Activated CD4-positive, alpha-beta T cell treated with anti-CD3 and anti-CD28 coated beads, Interleukin-2, amount 50 U/mL, for 1 hour (primary cell): ENCODE measurements at places on chromosomes 4 and X.

DNA sequence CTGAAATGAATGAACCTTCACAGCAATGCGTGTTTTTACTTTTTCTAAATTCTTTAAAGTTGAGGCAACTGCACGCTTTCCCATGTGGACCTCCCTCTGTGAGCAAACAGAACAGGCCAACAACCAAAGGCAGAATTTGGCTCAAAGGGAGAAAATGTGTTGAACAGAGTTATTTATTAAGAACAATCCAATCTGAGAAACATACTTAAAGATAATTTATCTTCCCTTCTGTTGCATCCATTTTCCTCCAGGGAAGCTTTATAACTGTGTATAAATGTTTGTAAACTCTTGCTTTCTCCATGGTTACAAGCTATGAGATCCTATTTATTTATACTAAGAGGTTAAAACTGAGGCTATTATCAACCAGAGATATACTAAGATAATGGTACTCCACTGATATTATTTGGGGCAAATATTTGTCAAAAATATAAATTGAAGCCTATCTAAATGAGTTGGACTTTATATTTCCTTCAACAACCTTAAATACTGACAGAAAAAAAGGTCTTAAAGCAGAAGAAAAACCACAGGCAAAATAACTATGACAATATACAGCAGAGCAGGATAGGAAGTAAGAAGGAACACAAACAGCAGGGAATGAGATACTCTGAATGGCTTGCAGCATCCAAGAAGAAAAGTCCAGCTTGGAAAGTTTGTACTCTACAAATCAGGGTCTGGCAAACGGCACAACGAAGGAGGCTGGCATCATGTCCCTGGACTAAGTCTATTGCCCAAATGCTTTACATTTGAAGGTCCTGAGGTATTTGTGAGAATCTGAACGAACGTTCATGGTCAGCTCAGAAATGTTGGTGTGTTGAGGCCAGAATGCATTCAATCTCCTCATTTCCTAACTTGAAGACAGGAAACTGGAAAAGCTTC, 663.2 kb upstream of the INTU start:
- DNase-seq, result no peak

GRCh38 chr4:1830642-1831228, 25.2 kb downstream of the LETM1 start:
- no peak for DNase-seq

DNA sequence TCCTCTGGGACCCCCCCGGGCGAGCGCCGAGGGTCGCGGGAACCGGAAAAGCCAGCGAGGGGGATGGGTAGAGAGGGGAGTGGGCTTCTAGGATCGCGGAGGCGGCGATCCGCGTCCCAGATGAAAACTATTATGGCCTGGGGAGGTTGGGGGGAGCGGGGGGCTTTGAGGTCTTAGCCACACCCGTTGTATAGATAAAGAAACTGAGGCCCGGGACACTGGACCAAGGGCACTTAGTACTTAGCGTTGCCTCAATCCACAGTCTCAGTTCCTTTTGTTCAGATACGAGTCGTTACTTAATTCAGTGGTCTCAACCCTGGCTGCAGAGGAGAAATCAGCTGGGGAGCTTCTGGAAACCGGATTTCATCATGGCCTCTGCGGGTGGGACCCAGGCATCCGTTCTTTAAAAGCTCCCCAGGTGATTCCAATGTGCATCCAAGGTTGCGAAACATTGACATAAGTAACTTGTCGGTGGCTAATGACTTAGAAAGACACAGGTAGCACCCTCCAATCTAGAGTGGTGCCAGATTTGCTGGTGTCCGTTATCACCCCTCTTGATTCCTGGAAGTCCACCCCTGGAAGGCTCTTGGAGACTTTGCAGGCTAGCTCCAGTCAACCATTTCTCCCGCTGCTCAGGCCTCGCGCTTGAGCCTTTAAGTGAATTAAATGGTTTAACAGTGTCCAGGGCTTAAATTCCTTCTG, 90.7 kb downstream of the GEMIN8 start:
- DNase-seq, result no peak

GRCh38 chr4:79015411-79015810, 76.2 kb upstream of the PAQR3 start:
- no peak for DNase-seq

- no peak for DNase-seq
These were observed 406.5 kb downstream of the IQCM start for GRCh38 chr4:149409146-149409545.

GRCh38 chrX:150165776-150166610, 197.1 kb upstream of the MAMLD1 start:
- DNase-seq, result no peak

DNA sequence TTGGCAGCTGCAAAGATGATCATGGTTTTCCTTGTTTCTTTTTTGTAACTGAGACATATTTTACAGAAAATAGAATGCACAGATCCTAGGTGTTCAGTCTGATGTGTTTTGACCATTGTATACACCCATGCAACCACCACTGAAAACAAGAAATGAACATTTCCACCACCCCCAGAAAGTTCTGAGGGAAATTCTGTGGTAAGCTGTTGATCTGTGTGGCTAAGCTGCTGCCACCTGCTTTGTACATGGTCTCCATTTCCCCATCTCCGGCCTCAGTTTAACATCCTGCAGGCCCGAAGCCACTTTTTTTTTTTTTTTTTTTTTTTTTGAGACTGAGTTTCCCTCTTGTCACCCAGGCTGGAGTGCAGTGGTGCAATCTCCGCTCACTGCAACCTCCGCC, 65.3 kb downstream of the NYX start:
- no peak for DNase-seq

DNA sequence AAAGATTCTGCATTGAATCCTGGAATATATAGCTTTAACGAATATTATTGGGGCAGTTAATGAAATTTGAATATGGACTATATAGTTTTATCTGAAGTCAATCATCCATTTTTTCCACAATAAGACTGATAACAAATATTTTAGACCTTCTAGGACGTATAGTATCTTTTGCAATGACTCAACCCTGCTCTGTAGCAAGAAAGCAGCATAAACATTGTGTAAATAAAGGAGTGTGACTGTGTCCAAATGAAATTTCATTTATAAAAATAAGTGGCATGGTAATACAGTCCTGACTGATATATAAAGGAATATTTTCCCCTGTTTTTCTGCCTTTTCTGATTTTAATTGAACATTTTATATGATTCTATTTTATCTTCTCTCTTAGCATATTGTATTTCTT, 947.7 kb upstream of the SLIT2 start:
- DNase-seq, result no peak

GRCh38 chrX:154412468-154412867, 1.1 kb downstream of the TAFAZZIN start:
- no peak for DNase-seq

DNA sequence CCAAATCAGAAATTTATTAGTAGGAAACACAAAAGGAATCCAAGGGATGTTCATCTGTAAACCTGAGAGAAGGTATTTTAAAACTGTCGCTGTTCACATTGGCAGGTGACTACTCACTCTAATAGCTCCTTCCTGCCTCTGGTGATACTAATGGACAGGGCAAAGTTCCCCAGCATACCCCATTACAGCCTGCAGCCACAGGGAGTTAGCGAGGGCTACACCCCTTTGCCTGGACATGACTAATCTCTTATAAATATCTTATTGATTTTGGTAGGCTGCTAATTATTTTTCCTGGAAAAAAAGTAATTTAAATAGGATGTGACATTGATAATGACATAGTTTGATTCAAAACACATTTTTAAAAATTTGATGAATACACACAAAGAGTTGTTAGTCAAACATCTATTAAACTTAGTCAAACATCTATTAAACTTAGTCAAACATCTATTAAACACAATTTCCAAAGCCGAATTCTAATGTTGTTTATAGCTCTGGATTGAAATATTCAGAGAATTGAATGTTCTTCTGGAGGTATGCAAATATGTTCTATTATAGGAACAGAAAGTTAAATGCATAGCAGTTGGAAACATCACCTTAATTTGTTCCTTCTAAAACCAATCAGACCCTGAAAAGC, 83.0 kb upstream of the CBR4 start:
- DNase-seq, result no peak

- DNase-seq, result no peak
These were observed 86.1 kb downstream of the SH3RF1 start for GRCh38 chr4:169184686-169185085.

- DNase-seq, result no peak
These were observed 6.9 kb downstream of the TEX13C start for GRCh38 chrX:125326599-125326998.

- DNase-seq, result no peak
These were observed 469.9 kb downstream of the PCDH11X start for GRCh38 chrX:92249125-92249524.

DNA sequence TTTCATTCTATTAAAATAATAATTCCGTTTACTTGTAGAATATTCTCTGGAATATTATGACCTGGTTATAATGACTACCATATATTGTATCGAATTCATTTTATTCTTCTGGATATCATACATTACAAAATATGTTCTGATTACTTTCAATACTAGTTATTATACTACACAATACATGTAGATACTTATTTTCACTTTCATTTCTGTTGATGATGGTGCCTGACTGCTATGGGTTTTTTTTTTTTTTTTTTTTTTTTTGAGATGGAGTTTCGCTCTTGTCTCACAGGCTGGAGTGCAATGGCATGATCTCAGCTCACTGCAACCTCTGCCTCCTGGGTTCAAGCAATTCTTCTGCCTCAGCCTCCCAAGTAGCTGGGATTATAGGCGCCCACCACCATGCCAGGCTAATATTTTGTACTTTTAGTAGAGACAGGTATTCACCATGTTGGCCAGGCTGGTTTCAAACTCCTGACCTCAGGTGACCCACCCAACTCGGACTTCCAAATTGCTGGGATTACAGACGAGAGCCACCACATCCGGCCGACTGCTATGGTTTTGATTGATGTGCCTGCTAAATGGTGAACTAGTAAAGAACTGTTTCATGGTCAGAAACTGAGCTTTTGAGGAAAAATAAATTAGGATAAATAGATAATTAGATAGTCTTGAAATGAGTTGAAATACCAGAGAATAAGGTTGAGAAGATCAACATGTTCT, 39.5 kb downstream of the PCDH10 start:
- DNase-seq, result no peak

DNA sequence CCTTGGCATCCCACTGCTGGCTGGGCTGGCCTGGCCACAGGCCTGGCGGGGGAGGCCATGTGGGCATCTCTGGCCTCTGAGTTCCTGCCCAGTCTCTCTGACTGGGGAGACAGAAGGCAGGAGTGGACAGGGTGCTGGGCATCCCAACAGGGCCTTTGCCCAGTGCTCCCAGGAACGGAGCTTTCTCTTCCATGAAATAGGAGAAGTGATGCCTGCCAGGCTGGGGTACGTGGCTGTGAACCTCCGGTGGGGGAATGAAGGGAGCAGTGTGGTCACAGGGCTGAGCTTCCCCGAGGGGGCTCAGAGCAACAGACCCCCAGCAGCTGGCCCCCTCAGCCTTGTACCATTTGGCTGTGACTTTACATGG, 40.4 kb upstream of the HMX1 start:
- no peak for DNase-seq

GRCh38 chr4:163911891-163912290, 417.4 kb downstream of the TMA16 start:
- no peak for DNase-seq
